ENCODE measurements at places on chromosomes 1 and 21.

DNA sequence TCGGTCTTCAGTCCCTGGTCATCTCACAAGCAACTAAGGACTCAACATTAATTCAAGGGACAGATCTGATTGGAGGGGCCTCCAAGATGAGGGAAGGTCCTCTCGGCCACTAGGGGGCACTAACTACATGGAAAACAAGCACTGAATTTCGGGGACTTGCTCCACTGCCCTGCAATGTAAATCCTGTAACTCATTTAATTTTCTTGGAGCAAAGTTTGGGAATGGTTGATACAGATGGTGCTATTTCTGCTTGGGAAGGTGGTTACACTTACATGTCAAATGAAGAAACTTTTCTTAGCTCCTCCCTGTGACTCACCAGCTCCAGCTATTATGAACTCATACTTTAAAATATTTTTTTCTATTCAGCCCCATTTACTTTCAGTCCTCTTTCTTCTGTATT is 97.4 kb upstream of the KCNJ15 start:
- peak; percentile 82 for DNase-seq

DNA sequence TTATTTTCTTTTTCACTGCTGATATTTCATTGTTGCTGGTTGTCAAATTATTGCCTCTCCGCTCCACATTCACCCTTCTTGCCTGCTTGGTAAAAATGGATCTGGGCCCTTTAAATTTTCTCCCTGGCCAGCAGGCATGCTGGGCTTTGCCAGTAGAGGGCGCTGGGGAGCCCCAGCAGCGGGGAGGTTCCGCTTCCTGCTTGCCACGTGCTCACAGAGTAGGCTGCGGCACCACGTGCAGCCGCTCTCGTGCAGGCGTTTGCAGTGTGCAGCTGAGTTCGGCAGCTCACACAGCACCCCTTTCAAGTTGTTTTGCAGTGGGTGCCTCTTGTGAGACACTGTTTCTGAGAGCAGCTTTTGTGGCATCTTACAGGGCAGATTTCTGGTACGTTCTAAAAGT is at the start of gene ACTL8:
TSS of gene ACTL8 (plus strand) at position 214 of the 400 bp plus-strand sequence. CDS start 67,676 bp downstream, outside the sequence.
- no peak for DNase-seq

GRCh38 chr1:175555266-175555665 is 188.1 kb downstream of the TNR start:
- no peak for DNase-seq

- DNase-seq, result no peak
Measured at GRCh38 chr1:24152631-24153494, 9.9 kb upstream of the IL22RA1 start.

GRCh38 chr1:192554904-192555303 is 20.7 kb upstream of the RGS1 start:
- no peak for DNase-seq

GRCh38 chr1:106439475-106439874 is 617.0 kb upstream of the PRMT6 start:
- DNase-seq, result no peak

GRCh38 chr21:41229509-41230248 is 61.7 kb downstream of the BACE2 start:
- DNase-seq, result no peak

- no peak for DNase-seq
Measured at GRCh38 chr1:74403606-74404005, 108.8 kb downstream of the LRRC53 start.

DNA sequence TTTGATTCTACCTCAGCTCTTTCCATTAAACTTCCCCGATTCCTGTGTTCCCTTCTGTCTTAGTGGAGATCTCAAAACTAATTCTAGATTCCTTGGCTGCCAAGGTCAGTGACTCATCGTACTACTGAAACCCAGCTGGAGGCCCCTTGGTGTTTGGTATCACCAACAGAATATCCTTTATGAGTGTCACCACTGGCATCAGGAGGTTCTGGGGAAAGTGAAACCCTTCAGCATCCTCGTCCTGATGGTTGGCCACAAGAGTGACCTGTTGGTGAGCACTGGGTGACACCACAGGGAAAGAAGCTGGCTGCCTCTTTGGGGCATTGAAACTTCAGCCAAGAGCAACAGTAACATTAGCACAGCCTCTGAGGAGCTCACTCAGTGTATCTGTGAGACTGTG is 9.6 kb downstream of the RAB42 start:
- peak; percentile 88 for DNase-seq

GRCh38 chr1:24714859-24715520 is 30.3 kb upstream of the CLIC4 start:
- DNase-seq, result no peak

GRCh38 chr1:163170331-163170730 is 32.4 kb downstream of the RGS5 start:
- DNase-seq, result no peak

- DNase-seq, result peak; percentile 81
Measured at GRCh38 chr1:10628685-10629084, 153.9 kb downstream of the PEX14 start.

- DNase-seq, result no peak
Measured at GRCh38 chr1:87208931-87209330, 119.7 kb upstream of the LMO4 start.

- DNase-seq, result no peak
Measured at GRCh38 chr1:248857749-248858095, 1.2 kb downstream of the ZNF692 start.

GRCh38 chr21:29271927-29272333 is 26.8 kb upstream of the BACH1 start:
- no peak for DNase-seq

DNA sequence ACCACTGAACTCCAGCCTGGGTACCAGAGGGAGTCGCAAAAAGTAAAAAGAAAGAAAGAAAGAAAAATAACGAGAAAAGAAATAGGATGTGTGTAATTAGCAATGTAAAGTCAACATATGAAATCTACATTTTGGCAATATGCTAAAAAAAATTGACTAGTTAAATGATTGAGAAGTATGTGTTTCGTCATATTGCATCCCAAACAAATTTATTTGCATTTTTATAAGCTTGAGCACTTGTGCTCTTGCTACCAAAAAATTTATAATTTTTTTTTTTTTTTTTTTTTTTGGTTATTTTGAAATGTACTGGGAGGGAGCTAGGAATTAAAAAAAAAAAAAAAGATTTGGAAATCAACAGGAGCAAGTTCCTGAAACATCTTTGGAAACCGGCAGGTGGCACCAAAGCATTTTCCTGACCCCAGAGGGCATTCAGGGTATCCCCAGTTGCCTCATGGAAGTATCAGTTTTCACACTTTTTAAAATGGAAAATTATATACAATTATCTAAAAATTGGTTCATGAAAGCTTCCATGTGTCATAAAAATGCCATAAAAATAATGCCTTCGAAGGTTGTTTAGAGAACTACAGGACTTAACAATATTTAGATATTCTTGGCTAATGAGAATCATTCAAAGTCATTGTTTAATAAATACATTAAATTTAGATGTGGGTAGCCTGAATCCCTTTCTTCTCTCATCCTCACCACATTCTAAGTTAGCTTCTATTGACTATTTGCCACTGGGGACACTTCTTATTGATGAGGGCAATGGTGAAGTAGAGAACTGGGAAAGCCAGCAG is 4.8 kb upstream of the HEATR1 start:
- peak; percentile 22 for DNase-seq

DNA sequence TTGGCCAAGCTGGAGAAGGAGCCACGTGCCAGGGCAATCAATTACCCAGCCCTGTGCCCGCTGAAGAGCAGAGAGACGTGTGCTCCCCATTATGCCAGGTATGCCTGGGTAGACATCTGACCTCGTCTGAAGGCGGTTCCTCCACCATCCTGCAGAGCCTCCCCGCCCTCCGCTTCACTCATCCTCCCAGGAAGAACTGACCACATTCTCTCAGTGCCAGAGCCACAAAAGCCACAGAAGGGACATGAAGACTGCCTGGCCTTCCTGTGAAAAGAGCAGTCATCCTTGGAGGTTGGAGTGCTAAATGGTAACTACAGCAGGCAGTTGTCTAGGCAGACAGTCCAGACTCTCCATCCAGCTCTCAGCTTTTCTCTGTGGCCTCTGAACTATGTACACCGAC is 12.0 kb downstream of the SYT2 start:
- no peak for DNase-seq

Data from astrocyte of the cerebellum (primary cell).